Left lung (tissue), 14 donors: ENCODE measurements at places on chromosomes 13 and 19. TPM values are rescaled to one million over a fixed set of nuclear protein-coding genes. Genes with fewer than 3 reads are reported as not detected.

DNA sequence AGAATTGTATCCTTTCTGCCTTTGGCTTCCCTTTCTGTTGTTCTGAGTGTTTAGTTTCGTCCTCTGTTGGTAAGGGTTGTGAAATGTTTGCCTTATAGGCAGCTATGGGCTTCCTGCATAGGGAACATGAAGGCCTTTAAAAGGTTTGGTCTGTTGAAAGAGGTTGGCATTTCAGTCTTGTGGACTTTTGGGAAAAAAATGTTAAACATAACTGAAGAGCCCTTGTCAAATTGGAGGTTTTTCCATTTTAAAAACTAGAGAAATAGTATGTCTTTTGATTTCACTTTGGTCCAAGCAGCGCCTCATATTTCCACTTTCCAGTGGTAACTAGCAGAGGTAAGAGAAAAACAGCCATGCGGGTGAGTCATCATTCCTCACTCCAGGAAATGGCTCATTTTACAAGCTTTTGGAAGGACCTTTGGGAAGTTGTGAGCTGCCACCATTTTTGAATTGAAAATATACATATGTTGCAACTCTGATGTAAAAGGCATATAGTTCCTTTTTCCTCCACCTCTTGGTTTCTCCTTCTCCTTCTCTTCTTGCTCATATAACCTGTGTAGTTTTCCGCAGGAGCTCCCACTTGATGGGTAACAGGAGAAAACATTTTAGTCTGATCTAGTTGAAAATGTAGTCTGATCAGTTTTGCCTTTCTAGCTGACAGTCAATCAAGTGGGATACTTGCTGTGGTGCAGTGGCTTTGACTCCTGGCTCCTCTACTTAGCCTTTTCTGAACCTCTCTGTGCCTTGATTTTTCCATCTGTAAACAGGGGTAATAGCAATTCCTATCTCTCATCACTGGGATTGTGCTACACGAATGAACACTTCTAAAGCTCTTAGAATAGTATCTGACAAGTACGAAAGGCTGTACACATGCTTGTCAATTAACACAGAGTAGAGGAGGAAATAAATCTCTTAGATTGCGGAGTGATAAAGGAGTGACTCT is 23.0 kb downstream of the GPC6 start:
- no peak for DNase-seq

DNA sequence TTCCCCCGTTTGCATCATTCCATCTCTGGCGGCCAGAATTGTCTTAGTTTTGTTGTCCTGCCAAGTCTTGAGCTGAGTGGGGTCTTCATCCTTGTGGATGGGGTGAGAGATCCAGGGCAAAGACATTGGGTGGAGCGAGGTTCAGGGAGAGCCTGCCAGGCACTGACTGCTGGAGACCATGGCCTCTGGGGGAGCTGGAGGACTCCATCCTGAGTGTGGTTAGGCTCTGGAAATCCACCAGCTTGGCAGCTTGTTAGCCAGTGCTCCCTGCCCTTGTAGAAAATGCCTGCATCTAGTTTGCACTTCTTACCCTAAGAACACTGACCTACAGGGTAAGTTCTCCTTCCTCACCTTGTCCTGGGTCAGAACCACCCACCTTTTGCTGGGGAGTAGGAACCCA is 97.2 kb upstream of the ZNF536 start:
- DNase-seq, result no peak

GRCh38 chr19:40053491-40053890 is 2.5 kb downstream of the ZNF780B start:
- no peak for DNase-seq

- no peak for DNase-seq
These were observed 60.8 kb downstream of the CEBPG start for GRCh38 chr19:33434069-33434885.

Gene GJA3
- 0.14 TPM for polyA plus RNA-seq

Gene PLPP2
- 5.3 TPM for polyA plus RNA-seq

DNA sequence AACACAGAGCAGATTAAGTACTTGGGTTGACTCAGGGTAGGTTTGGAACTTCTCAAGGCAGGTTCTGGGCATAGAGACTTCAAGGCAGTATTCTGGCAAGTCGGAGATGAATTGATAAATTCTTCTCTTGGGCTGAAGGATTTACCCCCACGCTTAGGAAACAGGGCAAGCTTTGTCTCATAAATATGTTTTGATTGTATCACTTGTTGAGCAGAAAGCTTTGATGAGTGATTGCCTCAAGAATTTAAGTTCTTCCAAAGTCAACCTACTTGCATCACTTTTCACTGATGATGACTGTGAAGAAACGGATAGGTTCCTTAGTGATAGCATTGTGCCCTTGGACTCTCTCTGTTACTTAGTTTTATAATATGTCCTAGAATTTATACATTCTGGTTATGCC is 258.6 kb upstream of the DACH1 start:
- no peak for DNase-seq

Gene BCAM
- 143 TPM for polyA plus RNA-seq

Gene KLHL1
- 0.06 TPM for polyA plus RNA-seq

DNA sequence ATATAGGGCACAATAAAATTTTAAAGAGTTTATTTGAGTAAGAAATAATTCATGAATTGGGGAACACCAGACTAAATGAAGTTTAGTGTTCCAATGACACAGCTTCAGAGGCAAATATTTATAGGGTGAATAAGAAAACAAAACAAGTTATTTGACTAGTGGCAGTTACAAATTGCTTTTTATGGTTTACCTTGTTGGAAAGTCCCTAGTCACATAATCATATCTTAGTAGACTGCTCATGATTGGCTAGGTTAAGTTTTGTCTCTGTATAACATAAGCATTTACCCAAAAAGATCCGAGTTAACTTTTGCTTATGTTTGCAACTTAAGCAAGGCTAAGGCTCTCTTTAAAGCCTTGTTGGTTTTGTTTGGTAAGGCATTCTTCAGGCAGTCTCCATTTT is 224.7 kb upstream of the MIR17HG start:
- no peak for DNase-seq

- DNase-seq, result no peak
These were observed 69.6 kb downstream of the ARHGEF7 start for GRCh38 chr13:111184458-111185401.

- no peak for DNase-seq
These were observed 72.5 kb downstream of the ZNF708 start for GRCh38 chr19:21256722-21257121.

GRCh38 chr13:101654883-101655282 is 202.4 kb downstream of the ITGBL1 start:
- no peak for DNase-seq

Gene INTS6
- 43.8 TPM for polyA plus RNA-seq

- DNase-seq, result no peak
These were observed 2.2 kb upstream of the IL11 start for GRCh38 chr19:55372316-55373081.

GRCh38 chr13:24042710-24043440 is 117.6 kb upstream of the SPATA13 start:
- DNase-seq, result no peak

DNA sequence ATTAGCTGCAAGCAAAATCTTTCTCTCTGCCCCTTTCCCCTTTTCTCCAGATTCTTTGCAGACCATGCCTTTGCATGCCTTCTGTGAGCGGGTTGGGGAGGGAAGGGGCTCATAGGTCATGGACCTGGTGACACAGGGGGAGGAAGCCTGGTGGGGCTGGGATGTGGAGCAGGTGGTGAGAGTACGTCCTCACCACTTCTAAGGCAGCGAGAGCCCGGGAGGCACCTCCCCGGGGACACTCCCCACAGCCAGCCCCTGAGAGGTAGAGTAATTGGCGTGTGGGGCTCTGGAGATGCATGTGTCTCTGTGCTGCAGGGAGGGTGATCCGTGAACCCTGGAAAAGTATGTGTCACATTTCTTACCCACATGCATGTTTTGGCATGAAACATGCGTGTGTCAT is 42.5 kb upstream of the EHD2 start:
- DNase-seq, result no peak

DNA sequence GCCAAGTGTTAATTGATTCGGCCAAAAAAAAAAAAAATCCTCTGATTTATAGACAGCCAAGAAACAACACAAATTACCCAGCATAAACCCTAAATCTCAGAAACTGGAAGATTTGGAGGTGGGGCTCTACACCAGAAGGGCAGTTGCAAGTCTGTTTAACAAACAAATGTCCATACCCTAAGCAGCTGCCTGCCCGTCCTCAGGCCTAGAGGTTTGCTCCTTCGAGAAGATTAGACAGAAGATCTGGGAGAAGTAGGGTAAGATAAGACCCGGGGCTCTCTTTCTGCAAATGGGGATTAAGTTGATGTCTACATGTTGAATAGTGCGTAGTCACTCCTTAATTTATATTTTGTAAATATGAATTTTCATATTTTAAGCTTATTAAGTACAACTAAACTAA is 3.4 kb upstream of the N4BP2L1 start:
- DNase-seq, result no peak

DNA sequence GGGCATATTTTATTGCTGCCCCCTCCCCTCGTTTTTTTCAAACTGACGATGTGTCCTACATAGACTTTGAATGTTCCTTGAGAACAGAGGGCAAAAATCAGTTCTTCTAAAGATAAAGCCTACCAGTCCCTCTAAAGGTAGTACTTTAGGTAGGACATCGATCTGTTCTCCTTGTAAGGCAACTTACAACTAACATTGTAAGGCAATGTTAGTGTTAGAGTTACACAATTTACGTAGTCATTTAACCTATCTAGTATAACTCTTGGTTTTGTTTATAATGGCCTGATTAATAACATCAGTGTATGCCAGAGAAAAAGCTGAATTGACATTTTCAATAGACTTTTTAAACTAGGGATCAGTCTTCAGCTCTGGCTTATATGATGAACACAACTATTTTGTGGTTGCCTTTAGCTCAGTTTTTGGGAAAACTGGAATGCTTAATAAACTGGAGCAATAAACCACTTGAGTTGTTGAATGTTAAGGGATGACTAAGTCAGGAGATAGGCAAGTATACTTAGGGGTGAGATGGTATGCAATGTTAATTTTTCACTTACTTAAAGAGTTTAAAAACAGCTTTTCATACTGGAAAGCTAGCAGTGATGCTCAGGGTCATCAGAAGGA is 2.2 kb downstream of the NDFIP2 start:
- DNase-seq, result no peak

Gene NLRP4
- not detected for polyA plus RNA-seq

- no peak for DNase-seq
These were observed 72.8 kb downstream of the CCDC70 start for GRCh38 chr13:51934461-51935087.

Gene SLAIN1
- polyA plus RNA-seq, result 27.9 TPM

GRCh38 chr19:55809381-55810058 is 22.3 kb downstream of the NLRP11 start:
- DNase-seq, result peak; percentile 37

Gene EFNA2
- 1.4 TPM for polyA plus RNA-seq

DNA sequence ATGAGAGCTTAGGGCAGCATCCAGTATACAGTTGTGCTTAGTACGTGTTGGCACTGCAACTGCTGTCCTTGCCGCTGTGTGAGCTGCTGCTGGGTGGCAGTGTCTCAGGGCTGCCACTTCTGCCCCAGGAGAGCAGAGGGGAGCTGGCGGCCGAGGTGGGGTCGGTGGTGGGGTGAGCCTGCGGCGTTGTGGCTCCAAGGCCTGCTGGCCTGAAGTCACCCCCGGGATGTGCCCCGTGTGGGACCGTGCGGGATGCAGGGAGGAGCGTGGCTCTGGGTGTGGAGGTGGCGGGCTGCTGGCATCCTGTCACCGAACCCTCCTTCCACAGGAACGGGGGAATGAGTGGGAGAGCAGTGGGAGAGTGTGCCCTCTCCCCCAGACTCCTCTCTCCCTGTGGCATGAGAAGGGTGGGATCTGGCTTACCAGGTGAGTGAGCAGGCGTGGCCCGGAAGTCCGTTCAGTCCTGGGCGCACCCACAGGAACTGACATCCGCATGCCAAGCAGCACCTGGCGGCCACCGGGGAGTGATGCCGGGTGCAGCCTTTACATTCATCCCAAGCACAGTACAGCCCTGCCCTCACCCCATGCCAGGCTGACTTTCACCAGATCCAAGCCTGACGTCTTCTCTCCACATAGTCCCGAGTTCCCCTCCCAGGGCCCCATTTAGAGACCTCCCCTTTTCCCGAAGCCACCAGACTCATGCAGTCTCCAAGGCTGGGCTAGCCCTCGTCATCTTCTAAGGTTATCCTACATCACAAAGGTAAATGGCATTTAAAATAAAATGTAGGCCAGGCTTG is 26.6 kb downstream of the MCF2L start:
- no peak for DNase-seq

DNA sequence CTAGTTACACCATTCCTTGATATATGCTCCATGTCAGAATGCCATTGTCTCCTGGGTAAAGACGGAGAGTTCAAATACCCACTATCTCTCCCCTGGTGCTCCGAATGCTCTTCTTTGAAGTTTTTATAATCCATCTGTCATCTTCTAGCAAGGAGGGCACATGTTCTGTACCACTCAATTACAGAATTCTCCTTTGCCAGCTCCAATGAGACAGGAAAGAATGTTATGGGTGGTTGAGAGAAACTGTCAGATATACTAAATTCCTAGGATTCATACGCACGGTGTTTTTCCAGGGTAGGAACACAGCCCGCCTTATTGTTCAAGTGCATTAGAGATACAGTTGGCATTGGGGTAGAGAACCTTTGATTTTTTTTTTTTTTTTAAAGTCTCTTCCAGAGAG is 118.0 kb upstream of the ZNF536 start:
- no peak for DNase-seq

DNA sequence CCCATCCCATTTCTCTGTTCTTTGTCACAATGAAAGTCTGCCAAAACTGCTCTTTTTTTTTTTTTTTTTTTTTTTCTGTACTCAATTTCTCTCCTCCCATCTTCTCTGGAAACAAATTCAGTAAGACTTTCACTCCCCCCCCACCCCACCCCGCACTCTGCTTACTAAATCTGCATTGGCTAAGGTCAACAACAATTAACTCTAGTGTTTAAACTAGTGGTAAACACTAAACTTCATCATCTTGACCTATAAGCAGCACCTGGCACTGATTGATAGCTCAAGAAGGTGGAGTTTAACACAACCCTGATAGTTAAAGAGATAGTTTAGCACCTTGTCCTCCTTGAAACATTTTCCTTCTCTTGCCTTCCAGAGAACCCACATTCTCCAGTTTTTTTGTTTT is 14.1 kb upstream of the KLF12 start:
- no peak for DNase-seq

DNA sequence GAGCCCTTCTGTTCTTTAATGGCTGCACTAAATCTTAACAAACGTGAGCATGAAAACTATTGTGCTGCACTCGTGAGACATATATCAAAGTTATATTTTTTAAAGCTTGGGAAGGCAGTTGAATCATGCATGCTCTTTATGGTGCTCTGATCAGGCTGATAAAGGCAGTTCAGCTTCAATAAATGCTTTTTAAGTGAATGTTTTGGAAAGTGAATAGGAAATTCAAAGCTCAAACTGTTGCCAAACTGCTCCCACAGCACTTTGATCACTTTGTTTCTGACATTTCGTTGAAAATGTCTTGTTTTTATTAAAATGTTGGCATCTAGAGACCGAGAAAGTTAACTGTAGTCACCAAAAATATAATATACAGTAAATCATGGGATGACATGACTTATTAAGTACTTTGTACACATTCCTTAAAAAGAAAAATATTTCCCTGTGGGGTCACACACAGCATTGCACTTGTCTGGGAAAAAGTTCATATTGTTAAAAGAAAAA is 625.7 kb upstream of the PCDH9 start:
- no peak for DNase-seq
